Fibroblast of mammary gland (primary cell): ENCODE measurements at places on chromosomes 11 and 22.

GRCh38 chr11:70036971-70037882 lies 40.9 kb upstream of the ANO1 start:
- DNase-seq: no peak

DNA sequence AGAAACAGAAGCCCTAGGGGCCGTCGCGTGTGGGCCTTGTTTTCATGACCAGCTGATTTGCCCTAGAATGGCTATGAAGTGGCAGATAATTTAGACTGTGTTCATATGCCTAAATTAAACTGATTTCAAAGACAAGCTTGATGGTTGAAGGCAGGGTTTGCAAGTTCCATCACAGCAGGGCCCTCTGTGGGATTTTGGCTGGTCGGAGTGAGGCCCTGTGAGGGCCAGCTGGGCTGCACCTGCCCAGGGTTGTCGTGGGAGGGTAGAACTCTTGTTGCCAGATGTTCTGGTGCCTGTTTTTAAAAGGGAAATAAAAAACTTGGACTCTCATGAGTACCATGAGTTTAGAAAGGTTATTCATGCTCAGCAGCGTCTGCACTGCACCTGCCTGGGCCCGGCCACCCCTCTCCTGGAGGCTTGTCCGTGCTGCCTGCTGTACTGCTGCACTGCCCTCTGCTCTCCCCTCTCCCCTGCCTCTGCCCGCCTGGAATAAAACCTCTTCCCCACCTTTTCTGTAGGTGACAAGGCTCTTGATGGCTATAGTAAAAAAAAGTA lies 44.1 kb downstream of the AP2A2 start:
- DNase-seq: no peak

DNA sequence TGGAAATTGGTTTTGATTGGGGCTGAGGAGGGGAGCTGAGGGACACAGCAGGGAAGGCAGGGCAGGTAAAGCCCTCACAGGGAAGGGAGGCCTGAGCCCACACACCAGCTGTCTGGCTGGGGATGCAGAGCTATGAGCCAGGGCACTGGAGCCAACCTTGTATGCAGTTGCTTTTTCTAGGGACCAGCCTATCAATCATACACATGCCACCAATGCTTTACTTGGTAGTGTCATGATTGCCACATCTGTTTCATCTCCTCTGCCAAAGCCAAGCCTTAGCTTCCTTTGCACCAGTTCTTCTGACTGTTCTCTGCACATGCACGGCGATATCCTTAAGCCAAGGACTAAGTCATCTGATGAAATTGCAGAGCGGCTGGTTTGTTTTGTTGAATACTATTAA lies 207.1 kb upstream of the PLET1 start:
- no peak for DNase-seq

- DNase-seq: no peak
Measured at GRCh38 chr22:44974454-44974853, 35.4 kb downstream of the PHF21B start.

DNA sequence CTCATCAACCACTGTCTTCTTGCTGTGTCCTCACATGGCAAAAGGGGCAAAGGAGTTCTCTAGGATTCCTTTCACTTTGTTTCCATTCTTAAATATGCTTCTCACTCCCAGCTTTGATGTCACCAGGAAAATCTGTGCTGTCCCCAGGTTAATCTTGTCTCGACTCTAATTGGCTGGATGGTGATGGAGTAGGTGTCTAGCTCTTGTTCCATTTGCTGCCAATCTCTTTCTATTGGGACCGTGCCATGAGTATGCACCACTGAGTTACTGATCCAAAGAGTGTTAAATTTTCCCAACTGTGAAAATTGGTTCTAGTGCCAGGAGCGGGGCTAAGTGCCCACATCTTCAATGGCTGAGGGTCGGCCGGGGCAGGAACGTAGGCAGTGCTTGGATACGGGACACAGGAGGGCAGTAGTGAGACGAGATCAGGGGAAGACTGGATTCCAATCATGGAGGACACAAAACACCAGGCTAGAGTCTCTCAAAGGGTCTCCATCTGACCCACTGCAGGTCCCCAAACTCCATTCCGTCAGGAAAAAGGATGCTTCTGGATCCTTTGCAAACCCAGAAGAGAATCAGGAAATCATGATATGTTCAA lies 47.7 kb upstream of the CSNK2A3 start:
- peak; percentile 16 for DNase-seq

DNA sequence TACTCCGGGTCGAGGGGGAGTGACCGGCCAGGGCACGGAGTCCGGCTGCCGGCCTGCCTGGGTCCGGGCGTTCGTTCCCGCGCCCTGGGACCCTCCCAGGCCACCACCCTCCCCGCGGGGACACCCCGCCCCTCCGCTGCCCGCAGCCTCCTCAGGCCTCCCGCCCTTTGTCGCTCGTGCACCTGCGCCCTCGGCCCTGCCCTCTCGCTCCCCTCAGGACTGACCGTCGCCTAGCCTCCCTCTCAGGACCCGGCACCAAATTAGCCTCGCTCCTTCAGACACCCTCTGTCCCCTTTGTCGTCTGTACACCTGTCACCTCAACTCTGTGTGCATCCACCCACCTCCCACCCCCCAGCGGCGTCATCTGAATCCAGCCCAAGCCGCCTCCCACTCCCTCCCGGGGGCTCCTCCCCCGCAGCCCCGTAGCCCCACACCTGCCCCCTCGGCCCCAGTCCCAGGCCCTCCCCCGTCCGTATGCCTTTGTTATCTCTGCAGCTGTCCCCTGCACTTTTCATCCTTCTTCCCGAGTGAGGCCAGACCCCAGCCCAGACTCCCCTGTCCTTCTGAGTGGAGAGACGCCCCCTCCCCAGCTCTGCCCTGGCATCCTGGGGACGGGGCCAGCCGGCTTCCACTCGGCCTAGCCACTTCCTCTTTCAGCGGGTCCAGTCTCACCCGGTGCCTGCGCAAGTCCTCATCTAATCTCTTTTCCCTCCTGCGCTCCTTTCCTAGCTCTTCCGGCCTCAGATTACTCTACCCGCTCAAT lies 643 bp downstream of the TIGD3 start:
- no peak for DNase-seq

DNA sequence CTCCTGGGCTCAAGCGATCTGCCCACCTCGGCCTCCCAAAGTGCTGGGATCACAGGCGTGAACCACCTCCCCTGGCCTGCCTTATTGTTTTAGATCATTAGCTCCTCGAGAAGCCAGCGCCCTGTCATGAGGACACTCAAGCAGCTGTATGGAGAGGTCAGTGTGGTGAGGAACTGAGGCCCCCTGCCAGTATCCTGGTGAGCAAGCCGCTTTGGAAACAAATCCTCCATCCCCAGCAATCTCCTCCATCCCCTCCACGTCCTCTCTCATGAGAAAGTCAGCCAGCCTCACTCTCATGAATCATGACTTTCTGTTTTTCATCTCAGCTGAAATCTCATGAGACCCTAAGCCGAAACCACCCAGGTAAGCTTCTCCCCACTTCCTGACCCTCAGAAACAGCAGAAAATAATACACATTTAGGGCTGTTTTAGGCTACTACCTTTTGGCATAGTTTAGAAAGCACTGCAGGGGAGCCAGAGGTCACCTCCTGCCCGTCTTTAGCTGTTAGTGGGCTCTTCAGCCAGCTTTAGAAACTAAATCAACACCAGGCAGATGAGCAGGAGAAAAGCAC lies 56.0 kb downstream of the CTTN start:
- DNase-seq: no peak

DNA sequence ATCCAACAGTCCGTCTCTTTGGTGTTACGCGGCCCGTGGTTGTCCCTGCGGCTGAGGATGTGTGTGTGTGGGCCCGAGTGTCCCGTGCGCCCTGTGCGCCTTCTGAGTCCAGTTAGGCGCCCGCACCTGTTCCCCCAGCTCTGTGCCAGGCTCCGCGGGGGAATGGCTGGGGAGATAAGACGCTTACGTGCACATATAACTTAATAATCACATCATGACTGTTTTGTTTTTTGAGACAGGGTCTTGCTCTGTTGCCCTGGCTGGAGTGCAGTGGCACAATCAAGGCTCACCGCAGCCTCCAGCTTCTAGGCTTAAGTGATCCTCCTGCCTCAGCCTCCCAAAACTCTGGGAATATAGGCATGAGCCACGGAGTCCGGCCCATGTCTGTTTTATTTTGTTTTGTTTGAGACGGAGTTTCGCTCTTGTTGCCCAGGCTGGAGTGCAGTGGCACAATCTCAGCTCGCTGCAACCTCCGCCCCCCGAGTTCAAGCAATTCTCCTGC lies 817 bp downstream of the ARL2 start:
- DNase-seq: peak; percentile 19

DNA sequence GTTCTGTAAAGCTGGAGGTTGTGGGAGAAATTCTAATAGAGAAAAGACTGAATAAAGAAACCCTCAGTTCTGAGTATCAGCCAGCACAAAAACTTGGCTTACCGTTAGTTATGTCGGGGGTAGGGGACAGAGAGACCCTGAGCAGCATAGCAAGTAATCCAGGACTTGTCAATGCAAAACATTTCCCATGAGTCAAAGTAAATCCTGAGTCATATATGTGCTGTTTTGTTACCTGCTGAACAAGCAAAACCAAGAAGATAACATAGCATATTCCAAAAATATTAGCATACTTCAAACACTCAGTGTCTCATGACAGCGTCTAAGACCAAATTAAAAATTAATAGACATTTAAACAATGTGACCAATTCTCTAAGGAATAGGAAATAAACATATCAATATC lies 75.1 kb upstream of the LUZP2 start:
- no peak for DNase-seq

DNA sequence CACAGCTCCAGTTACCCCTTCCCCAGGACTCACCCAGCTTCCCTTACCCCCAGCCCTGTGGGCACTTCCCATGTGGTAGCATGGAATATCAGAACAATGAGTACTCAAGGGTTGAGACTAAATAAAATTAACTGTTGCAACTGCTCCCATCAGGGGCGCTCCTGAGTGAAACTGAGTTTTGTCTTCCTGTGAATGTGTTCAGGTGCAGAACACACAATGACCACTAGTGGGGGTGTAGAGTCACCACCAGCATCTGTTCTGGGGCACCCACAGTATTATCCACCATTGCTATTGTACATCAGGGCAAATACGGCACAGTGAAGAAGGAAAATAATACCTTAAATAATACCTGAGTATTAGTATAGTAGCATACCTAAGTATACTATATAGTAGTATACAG lies 689.7 kb downstream of the TBC1D22A start:
- no peak for DNase-seq

DNA sequence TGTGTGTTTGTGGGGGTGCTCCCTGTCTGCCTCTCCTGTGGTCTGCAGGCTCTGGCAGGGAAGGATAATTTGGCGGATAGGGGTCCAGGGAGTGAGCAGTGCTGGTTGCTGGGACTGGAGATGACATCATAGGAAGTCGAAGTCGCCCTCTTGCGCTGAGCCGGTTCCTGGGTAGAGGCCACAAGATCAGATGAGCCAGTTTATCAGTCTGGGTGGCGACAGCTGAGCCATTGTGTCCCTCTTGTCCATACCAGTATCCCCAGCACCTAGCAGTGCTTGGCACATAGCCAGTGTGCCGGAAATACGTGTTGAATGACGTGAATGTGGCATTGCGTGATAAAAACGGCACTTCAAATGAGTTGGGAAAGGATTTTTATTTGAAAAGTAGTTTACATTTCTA lies 9.8 kb downstream of the APOL5 start:
- no peak for DNase-seq

DNA sequence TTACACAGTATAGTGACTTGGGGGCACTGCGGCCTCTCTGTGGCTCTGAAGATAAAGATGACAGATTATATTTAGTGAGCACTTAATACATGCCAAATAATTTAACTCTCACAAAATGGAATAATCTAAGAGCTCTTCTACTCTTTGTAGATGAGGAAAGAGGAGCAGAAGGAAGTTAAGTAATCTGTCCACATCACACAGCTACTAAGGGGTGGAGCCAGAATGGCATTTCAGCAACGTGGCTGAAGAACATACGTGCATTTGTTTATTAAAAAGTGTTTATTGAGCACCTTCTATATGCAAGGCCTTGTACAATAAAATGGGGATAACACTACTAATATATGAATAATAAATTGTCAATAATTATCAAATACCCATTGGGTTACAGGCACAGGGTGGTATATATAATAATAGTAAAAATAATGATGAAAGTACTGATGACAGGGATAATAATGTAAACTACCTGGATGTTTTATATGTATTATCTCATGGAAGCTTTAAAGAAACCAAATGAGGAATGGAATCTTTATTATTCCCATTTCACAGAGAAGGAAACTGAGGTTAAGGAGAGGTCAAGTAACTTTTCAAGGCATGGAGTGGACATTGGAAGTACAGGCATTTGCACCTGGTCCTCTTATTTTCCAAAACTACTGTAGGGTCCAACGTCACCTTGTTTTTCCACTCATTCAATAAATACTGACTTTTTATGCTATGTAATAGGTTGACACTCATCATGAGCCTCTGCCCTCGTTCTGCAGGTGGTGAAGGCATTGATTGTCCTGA lies 38.0 kb upstream of the IL17RA start:
- DNase-seq: no peak

DNA sequence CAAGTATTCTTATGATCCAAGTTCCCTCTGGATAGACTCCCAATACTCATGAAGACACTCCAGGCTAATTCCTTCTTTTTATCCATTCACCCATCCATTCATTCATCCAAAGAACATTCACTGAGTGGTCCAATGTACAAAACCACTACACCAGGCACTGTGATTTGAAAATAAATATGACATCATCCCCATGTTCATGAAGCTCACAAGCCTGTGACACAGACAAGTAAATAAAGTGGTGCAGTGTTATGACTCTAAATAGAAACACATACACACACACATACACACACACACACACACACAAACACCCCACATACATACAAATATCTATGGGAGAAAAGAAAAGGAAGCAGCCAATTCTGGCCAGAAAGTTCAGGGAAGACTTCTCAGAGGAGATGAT lies 35.5 kb downstream of the MTMR2 start:
- peak; percentile 35 for DNase-seq

- peak; percentile 99 for DNase-seq
Measured at GRCh38 chr11:69075421-69076128, 26.8 kb downstream of the TPCN2 start.

- no peak for DNase-seq
Measured at GRCh38 chr22:50011447-50012210, 936 bp downstream of the IL17REL start.

GRCh38 chr11:1130276-1131032 lies 27.3 kb upstream of the MUC5AC start:
- DNase-seq: no peak

DNA sequence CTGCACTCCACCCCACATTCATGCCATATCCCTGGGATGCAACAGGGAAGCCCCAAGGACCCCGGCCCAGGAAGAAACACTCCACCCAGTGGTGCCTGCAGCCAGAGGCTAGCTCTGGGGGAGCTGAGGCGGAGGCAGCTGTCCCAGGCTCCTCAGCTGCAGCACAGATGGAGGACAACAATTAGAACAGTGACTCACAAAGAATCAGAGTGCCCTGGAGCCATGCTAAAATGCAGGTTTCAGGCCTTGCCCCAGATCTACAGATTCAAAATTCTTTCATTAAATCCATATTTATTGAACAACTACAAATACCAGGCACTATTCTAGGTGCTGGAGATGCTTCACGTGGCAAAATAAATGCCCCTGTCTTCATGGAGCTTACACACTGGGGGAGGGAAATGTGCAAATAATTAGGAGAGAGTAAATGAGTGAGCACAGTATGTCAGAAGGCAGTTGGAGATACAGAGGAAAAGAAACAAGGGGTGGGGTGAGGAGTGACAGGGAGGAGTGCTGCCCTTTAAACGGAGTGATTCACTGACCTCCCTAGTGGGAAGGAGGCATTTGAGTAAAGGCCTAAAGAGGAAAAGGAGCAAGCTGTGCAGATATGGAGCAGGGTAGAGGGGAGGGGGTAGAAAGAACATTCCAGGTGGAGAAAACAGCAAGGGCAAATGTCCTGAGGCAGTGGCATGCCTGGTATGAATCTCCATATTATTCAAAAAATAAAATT lies 73.3 kb upstream of the CSNK2A3 start:
- DNase-seq: peak; percentile 58

- DNase-seq: peak; percentile 29
Measured at GRCh38 chr11:107683807-107684206, 28.0 kb downstream of the SLN start.
